Gastrocnemius medialis (tissue), 4 donors: ENCODE measurements at places on chromosomes 12 and 14.

- DNase-seq: no peak
These were observed 25.8 kb downstream of the METAP2 start for GRCh38 chr12:95499772-95500171.

GRCh38 chr14:31266437-31267331 is 59.1 kb upstream of the HECTD1 start:
- no peak for DNase-seq

DNA sequence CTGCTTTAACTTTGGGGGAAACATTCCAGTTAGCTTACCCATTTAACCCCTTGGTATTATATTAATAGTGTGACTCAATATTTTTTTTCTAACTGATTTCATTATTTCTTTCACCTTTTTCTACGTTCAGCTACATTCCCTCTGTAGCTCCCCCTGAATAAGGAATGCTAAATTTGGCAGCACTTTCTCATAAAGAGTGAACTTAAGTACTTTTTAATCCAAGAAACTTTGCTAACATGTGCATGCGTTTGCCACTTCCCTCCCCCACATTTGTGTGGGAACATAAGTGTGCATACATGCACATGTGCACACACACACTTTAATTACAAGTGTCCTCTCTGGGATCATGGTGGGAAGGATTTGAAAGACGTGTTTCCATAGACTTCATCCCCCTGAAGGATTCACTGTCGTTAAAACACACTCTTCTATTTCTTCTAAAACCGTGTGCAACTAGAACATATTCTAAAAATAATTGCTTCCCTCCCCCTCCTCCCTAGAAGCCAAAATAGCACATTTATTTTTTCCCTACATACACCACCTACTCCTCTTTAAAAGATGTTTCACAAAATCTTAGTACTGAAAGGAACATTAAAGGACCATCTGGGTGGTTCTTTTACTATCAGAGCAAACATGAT is 142.6 kb downstream of the PPM1H start:
- DNase-seq: no peak

- DNase-seq: peak; percentile 2
These were observed 771 bp upstream of the AVPR1A start for GRCh38 chr12:63151623-63152320.

- DNase-seq: no peak
These were observed 43.9 kb upstream of the ESR2 start for GRCh38 chr14:64337888-64338615.

DNA sequence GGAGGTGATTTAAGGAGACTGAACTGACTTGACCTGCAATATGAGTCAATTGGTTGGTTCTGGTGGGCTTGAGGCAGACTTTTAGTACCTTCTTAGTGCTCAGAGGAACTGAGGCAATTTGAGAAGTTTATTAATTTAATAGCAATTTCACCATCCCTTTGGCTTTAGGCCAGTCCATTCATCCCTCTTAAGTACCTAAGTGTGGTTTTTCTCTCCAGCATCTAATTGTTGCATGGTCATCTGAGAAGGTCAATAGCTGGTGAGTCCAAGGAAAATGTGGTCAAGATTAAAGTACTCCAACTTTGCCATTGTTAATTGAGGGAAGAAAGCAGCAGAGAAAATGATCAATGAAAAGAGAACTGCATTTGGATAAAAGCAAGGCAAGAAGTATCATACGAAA is 115.4 kb upstream of the DYRK2 start:
- no peak for DNase-seq

GRCh38 chr12:52352951-52353350 is 14.3 kb downstream of the KRT85 start:
- DNase-seq: no peak

- no peak for DNase-seq
These were observed 275.6 kb downstream of the AACS start for GRCh38 chr12:125340791-125341190.

GRCh38 chr14:56686416-56686815 is 106.8 kb downstream of the TMEM260 start:
- DNase-seq: no peak

GRCh38 chr14:40417777-40418401 is 985.7 kb upstream of the FBXO33 start:
- no peak for DNase-seq

DNA sequence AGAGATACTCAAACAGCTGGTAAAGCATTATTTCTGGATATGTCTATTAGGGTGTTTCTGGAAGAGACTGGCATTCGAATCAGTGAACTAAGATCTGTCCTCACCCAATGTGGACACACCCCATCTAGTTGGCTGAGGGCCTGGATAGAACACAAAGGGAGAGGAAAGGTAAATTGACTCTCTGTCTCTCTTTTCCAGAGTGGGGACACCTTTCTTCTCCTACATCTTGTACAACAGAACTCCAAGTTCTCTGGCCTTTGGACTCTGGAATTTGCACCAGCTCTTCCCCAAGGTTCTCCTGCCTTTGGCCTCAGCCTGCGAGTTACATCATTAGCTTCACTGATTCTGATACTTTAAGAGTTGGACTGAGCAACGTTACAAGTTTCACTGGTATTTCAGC is 1253.9 kb downstream of the SLC16A7 start:
- no peak for DNase-seq

DNA sequence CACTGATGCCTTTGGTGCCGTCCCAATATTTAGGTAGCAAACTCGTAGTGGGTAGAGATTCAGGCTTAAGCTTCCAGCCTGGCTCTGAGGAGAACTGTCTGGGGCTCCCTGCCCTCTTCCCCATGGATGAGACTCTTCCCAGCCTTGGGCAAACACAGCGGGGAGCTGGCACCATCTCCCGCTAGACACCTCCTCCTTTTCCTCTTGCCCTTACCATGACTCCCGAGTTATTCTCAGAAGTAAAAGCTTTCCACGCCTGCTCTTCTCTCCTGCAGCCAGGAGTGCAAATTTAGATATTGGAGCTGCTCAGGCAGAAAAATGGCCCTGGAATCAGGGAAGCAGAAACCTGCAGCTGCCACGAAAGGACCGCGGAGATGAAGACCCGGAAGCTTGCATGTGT is 45.6 kb upstream of the RBM19 start:
- no peak for DNase-seq

DNA sequence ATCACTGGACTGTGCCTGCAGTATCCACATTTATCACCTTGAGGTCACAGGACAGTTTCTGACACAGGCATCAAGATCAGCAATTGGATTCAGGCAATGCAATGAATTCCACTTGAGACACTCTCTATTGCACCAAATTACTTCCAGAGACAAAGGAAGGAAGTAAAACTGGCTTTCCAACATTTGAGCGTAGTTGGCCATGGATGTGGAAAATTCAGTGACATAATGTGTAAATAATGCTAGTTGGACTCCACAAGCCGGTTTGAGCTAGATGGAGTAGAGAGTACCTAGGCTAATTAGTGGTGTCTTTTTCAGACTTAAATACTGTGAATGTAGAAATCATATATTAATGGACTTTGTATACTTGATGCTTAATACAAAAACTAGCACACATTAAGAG is 168.3 kb upstream of the SYT1 start:
- DNase-seq: no peak

DNA sequence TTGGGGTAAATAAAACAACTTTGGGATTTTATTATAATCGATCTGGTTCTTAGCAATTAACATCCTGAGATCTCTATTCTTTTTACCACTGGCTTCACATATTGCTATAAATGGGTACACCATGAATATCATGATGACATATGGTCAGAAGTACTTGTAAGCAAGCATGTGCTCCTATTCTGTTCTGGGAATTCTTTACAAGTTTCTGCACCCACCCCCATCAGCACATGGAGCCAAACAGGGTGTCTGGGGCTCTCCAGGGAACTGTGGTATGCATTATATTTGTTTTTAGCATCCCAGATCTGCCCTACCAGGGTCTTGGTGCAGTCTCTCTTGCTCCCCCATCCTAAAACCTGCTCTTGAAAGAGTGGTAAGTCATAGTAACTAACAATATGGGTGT is 31.3 kb downstream of the DMAC2L start:
- no peak for DNase-seq

- peak; percentile 70 for DNase-seq
These were observed 1.3 kb upstream of the TEDC1 start for GRCh38 chr14:105489542-105490266.

DNA sequence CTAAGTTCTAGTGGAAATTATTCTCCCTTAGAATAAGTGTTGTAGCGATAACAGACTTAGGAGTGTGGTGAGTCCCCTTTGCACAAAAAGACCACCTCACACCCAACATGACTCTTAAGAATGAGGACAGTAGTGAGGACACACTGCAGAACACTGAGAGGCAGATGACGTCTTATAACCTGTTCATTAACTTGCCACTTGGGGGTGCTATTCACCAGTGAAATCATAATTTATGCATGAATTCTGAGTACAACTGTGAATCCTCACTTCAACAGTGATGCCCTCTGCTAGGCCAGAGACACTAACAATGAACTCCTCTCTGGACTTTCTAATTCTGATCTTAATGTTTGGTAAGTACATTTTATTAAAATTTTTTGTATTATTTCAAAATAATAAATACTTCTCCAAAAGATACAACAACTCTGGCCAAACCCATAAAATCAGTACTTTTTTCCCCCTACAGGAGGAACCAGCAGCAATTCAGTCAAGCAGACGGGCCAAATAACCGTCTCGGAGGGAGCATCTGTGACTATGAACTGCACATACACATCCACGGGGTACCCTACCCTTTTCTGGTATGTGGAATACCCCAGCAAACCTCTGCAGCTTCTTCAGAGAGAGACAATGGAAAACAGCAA is 274.7 kb downstream of the DAD1 start:
- DNase-seq: no peak

GRCh38 chr12:27865421-27865820 is 85.4 kb upstream of the MANSC4 start:
- DNase-seq: no peak

GRCh38 chr12:126974779-126975178 is 1292.2 kb upstream of the TMEM132C start:
- DNase-seq: no peak

DNA sequence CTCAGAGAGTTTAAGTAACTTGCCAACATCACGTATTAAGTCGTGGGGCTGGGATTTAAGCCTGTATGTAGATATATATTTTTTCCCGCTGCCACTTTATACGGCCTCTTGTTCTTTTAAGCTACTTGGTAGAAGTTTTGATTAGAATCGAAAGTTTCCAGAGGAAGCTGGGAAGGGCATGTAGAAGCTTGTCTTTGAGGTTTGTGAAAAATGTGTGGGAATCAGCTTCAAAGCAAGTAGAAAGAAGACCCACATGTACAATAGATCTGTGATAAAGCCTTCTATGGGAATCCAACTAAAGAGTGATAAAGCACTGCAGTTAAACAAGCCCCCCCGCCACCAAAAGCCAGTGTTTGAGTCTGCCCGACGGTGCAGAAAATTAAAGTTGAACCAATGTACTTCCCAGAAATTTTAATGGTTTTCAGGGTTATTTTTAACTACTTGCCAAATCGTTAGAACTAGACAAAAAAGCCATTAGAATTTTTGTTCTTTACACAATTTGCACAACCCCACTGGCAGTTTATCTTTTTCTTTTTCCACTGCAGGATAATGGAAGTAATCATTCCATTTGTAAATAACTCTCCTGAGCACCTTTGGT is 25.5 kb downstream of the SERPINA11 start:
- no peak for DNase-seq

DNA sequence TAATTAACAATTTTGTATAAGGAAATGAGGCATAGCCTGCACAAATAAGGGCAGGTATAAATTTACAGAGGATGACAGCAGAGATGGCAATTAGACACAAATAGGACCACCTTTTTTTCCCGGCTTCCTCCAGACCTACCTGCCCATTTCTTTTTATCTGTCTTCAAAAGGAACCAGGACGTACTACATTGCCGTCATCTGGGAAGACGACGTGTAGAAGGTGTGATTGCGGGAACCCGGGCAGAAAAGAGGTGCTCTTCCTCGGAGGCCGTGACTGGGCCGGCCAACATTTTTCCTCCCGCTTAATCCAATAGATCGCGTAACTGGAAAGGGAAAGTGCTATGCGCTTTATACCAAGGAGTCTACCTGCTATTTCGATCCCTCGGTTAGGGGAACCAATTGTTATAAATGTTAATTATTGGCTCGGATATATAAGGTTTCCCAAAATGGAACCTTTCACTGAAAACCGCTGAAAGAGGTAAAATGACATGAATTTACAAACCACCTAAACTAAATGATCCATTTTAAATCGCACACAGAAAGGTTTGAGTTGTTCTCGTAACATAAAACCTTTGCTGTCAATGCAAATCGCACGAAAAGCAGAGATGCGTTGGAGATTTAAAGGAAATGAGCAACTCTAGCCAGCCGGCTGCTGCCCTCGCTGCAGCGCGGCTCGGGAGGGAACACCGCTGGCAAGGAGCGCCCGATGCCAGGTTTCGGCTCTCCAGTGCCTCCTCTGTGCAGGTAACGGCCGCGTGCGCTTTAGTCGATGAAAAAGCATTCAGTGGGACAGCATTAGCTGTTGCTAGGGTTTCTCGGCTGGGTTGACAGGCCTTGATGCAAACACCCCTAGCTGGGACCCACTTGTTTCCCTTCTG is 2.8 kb upstream of the SIX1 start:
- DNase-seq: no peak

- no peak for DNase-seq
These were observed 77.5 kb downstream of the PELI2 start for GRCh38 chr14:56195704-56196103.

- no peak for DNase-seq
These were observed 471.7 kb upstream of the SYT1 start for GRCh38 chr12:78392918-78393317.

GRCh38 chr12:3132636-3133404 is 55.6 kb downstream of the TSPAN9 start:
- DNase-seq: no peak

DNA sequence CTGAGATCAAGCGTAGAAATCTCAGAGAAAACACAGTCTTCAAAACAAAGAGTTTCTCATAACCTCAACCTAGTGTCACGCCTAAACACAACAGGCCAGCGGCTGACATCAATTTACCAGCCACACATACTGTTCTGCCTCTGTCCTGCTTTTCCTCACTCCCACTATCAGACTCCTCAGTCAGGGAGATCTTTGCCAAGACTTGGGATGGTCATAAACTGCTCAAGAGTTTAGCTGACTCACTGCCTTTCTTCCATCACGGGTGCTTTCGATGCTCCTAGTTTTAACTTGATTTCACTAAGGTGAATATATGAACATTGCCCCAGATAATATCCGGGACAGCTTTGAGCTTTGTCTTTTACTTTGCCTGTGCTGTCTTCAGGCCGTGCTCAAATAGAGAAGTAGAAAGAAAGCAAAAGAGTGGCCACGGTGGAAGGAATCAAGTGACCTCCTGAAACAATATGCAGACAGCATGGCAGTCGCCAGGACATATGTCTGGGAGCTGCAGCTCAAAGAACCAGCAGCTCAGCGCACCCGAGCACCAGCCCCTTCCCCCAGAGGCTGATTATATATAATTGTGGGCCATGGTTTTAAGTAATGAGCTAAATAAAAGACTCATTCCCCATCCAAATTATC is 12.1 kb downstream of the MDM1 start:
- no peak for DNase-seq

DNA sequence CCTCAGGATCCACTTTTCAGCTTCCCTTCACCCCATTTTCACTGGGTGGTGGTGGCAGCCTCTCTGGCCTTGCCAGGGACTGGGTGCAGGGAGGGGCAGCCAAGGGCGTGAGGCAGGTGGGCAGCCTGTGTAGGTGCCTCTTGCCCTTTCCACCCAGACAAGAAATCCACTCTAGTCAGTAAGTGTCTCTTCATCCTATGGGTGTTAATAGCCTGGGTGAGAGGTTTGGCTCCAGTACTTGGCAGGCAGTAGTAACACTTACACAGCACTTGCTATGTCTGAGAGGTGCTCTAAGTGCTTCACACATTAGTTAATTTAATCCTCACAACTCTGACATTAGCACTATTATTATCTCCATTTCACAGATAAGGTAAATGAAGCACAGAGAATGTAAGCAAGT is 171.9 kb downstream of the EMP1 start:
- DNase-seq: no peak
